Heart right ventricle (tissue), 16 donors: ENCODE measurements at places on chromosomes 13 and 19.

GRCh38 chr19:23887642-23888041, 27.0 kb upstream of the ZNF726 start:
- no peak for DNase-seq

DNA sequence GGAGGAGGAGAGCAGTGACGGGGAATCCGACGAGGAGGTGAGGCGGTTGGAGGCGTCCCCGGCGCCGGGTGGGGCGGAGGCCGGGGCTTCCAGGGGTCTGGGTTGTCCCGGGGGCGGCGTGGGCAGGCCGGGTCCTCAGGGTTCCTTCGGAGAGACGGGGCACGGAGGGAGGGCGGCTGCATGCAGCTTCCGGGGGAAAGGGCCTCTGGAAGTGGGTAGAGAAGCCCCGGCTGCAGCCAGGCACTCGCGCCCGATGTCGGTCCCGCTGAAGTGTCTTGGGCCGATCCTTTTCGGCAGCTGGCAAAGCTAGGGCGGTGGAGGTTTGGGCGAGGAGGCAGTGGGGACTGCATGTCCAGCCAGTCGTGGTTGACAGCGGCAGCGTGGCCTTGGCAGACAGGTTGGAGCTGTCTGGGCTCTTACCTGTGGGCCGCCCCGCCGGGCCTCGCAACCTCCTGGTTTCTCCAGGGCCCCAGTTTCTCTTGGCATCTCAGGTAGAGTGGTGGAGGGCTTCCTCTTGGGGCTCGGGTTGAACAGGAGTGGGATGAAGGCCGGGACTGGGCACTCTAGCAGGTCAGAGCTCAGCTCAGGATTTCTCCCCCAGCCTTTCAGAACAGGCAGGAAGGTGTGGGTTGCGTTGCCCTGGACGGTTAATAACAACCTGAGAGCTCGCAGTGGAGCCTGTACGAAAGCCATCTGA, 690 bp downstream of the KMT2B start:
- DNase-seq: peak; percentile 49

- no peak for DNase-seq
Observed at GRCh38 chr13:77114271-77114670, 87.3 kb upstream of the FBXL3 start.

GRCh38 chr19:35120492-35120891, 4.9 kb downstream of the FXYD3 start:
- no peak for DNase-seq

DNA sequence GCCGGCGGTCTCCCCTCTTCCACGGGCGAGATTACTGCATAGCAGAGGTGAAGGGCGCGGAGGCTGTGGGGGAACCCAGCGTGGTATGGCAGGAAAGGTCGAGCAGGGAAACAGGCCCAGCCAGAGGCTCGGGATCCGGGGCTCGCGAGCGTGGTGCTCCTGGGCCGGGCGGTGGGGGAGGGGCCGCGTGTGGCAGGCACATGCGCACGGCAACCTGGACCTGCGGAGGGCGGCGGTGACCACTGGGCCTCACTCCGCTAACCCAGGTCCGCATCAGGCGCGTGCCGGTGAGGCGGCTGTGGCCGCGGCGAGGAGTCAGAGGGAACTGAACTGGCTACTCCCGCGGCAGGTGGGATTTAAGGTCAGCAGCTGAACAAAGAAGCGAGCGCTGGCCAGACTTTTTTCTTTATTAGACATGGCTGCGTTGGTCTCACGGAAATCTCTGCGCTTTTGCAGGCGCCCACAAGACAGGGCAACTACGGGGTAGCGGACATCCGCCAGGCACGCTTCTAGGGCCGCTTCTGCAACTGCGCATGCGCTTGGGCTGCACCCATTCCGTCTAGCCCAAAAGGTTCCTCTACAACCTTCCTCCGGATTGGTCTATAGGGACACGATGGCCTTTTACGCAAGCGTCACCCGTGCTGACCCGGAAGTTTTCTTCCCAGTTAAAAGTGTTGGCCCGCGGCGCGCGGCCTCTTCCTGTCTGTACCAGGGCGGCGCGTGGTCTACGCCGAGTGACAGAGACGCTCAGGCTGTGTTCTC, at the start of gene RPS5:
Gene RPS5 (plus strand): TSS at position 694 of the 762 bp plus-strand sequence. CDS start 869 bp downstream, outside the sequence.
- DNase-seq: peak; percentile 94

- DNase-seq: no peak
Observed at GRCh38 chr13:83827338-83827737, 54.9 kb downstream of the SLITRK1 start.

DNA sequence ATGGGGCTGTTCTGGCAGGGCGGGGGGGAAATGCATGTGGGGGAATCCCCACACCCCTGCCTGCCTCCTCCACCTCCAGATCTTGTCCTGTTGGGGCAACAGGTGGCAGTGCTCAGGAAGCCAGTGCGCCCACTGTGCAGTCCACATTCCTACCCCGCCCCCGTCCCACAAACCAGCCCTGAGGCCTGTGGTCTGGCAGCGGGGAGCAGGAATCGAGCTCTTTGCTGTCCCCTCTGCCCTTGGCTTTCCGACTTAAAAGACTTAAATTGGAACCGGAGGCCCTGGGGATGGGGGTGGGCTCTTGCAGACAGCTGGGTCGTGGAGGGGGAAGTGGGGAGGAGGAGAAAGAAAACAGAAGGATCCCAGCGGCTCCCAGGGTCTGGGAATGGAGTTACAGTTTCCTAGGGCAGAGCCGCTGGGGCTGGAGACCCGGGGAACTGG, 4.3 kb downstream of the NANOS3 start:
- no peak for DNase-seq

GRCh38 chr19:43560687-43561086, 14.6 kb downstream of the XRCC1 start:
- DNase-seq: no peak

DNA sequence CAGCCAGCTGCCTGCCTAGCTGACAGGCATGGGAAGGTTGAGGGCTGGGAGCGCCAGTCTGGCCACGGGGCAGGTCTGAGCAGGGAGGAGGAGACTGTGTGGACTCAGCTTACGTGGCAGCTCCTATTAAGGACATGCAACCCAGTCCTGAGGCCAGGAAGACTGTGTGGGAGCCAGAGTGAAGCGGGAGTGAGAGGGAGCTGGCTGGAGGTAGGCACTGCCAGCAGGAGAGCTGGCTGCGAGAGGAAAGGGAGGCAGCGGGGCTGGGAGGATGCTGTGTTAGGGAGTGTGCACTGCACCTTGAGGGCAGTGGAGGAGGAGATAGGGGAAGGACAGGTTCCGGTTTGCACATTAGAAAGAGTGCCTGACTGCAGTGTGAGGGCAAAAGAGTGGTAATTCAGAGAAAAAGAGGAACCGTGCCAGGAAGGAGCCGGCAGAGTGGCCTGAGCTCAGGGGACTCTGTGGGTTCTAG, 99.2 kb downstream of the SLC7A1 start:
- DNase-seq: peak; percentile 31

DNA sequence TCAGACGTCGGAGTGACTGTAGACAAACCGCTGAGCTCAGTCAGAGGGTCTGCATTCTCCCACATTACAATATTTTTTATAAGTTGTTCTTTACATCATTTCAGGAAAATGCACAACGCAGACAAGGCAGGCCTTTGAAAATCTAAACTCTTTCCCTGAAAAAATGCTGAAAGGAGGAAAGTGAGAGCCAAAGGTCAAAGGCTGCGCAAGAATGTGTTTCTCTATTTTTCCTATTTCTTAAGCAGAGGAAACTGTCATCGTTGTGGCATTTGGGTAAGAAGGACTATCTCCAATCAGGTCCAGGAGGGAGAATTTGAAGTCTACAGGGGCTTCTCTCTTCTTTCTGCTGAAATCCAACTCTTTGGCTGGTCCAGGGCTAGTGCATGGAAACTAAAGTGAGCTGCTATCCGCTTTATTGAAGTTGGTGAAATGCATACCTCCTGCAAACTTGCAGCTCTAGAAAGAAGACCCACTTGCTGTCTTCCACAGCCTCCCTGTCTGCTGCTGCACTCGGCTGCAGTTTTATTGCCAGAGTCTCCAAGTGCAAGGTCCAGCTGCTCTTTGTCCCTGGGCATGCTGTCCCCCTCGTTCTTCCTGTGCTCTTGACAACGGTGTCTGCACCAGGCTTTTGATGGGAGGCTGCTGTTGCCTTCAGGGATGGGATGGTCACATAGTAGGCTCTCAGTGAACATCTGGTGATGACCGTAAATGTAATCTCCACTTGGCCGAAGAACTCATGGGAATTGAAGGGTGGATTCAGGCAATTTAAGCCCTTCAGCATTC, 31.2 kb downstream of the ZNF536 start:
- no peak for DNase-seq

DNA sequence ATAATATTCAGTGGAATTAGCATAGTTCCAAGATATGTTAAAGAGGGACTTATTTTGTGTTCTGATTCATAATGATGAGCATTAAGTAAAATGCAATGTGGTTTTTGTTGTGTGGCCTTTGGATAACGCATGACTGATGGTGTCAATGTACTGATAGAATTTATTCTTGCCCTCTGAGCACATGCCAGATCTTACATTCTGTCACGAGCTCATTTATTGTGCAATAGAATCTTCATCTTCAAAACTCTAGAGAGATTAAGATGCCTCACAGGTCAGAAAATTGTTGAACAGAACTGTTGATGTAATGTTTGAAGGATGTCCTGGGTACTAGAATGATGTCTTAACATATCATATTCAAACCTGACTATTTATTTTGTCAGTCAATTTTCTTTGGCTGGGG, 148.0 kb upstream of the HTR2A start:
- no peak for DNase-seq

- peak; percentile 81 for DNase-seq
Observed at GRCh38 chr13:59531571-59532091, 632.1 kb downstream of the DIAPH3 start.

- DNase-seq: peak; percentile 18
Observed at GRCh38 chr13:71464686-71465085, 402.3 kb downstream of the DACH1 start.

- DNase-seq: no peak
Observed at GRCh38 chr19:15622991-15623390, 8.0 kb downstream of the CYP4F8 start.

- no peak for DNase-seq
Observed at GRCh38 chr13:113888701-113889330, 24.9 kb upstream of the GAS6 start.

DNA sequence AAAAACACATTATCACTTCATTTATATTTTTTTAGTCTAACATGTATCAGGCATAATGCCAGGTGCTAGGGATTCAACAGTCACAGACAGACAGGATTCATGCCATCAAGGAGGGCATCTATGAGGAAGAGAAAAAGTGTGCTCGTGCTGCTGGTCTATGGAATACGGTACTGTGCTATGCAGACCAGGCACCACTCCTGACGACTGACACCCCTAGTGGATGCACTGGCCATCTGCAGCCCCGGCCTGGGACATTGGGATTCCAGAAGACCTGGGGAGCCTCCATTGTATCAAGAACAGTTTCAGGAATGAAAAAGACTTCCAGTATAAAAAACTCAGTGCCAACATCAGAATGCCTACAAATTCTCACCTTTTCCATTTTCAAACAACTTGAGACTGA, 94.0 kb downstream of the KLF12 start:
- peak; percentile 33 for DNase-seq

GRCh38 chr13:113907635-113908617, 44.0 kb upstream of the GAS6 start:
- DNase-seq: no peak

DNA sequence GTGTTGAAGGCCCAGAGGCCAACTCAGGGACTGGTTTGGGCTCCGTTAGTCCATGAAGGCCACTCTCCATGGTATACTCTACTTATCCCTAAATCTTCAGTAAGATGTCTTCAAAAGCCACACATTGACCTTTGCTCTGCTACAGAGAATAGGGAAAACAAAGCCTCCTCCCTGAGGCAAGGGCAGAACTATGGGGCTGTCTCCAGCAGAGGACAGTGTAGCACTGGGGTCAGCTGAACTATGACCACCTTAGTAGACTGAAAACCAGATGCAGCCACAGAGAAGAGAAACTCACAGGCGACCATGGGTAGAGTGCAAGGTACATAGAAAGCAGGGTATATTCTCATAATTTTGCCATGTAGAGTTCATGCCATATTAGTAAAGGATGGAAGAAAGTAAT, 587.4 kb downstream of the LMO7 start:
- DNase-seq: no peak

DNA sequence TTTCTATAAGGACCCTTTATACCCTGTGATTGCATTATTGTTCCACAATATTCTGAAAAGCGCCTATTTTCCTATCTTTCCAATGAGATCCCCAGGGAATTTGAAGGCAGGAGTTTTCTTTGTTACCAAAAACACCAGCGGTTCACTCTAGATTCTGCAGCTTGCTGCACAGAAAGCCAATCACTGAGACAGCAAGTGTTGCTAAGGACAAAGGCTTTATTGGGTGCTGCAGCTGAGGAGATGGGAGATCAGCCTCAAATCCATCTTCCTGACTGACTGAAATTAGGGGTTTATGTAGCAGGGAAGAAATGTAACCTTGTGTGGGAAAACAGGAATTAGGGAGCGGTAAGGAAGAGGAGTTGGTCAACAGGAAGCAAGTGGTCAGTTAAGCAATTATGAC, 42.6 kb upstream of the MYO16 start:
- DNase-seq: no peak

DNA sequence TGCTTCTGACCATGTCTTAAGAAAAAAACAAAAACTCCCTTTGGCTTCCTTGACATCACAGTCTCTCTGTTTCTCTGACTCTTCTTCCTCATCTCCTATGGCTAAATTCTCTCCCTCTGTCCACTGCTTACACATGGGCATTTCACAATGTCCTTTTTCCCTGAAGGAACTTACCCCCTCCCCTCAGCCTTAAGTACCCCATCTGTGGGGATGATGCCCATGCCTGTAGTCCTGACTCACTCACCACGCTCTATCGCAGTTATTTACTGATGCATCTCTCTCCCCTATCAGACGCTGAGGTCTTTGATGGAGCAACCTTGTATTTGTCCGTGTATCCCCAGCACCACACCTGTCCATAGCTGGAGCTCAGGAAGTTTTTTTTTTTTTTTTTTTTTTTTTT, 32.4 kb downstream of the ACTN4 start:
- no peak for DNase-seq

DNA sequence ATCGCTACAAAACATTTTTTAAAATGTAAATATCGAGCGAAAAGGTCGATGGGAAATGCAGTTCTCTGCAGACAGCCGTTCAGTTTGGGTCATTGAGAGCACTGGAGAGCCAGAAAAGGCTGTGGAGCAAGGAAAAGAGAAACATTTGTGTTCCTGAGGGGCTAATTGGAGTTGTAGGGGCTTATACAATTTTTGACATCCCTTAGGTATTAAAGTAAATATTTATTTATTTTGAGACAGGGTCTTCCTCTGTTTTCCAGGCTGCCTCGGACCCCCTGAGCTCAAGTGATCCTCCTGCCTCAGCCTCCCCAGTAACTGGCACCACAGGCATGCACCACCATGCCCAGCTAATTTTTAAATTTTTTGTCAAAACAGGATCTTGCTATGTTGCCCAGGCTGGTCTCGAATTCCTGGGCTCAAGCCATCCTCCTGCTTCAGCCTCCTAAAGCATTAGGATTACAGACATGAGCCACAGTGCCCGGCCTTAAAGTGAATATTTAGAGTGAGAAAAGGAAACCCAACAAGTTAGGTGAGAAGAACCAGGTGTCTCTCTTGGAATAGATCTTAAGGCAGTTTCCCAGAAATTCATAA, 825 bp upstream of the YIF1B start:
- no peak for DNase-seq
